Astrocyte (in vitro differentiated cells and primary cell): ENCODE measurements at places on chromosomes 7 and 10. TPM values are rescaled to one million over a fixed set of nuclear protein-coding genes. Genes with fewer than 3 reads are reported as not detected.

DNA sequence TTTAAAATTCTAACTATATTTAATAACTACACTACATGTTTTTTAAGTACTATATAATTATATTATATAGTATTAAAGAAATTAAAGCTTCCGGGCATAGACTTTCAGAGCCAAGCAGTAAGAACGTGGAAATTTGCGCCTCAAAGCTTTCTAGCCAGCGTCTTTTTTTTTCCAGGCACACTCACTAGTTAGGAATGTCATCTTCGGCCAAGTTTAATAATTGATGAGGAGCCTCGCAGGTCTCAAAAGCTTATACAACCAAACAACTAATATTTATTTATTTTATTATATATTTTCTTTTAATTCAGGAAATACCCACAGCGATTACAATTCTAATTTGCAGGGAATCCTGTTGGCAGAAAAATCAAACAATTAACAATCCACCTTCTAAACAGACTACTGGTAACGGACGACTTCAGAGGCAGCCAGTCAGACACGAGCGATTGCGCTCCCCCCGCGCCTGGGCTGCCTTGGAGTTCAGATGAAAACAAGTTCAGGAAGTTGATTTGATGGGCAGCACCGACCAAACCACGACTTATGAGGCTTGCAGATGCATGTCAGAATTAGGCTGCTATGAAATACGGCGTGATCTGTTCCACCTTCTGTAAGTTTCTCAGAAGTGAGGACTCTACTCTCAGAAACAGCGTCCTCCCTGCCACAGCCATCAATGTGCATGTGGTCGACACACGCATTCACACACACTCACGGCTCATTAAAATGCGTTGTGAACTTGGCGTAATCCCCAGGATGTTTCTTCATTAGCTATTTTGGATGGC, 431.8 kb upstream of the MGMT start:
- no peaks in the 10 kb centered on the region for H3K4me1 ChIP-seq
- H3K36me3 ChIP-seq: no peaks in the 10 kb centered on the region
- no peaks in the 10 kb centered on the region for H3K27me3 ChIP-seq
- no peak for DNase-seq
- H3K4me3 ChIP-seq: no peak overlapping the region

GRCh38 chr10:23742368-23742767, 303.5 kb downstream of the OTUD1 start:
- DNase-seq: no peak
- no peaks in the 10 kb centered on the region for H3K36me3 ChIP-seq
- no peaks in the 10 kb centered on the region for H3K27me3 ChIP-seq
- H3K4me1 ChIP-seq: no peaks in the 10 kb centered on the region

GRCh38 chr7:44128721-44129582, 5.6 kb upstream of the POLD2 start:
- DNase-seq: no peak
- H3K4me1 ChIP-seq: peaks cover 3% of the 10 kb centered on the region
- no peak overlapping the region for H3K4me3 ChIP-seq
- no peaks in the 10 kb centered on the region for H3K36me3 ChIP-seq
- H3K27ac ChIP-seq: no peak overlapping the region
- H3K27me3 ChIP-seq: no peaks in the 10 kb centered on the region

Gene GAD2
- total RNA-seq: not detected in 2 replicates

Gene NUTM2B
- total RNA-seq: 0.70 TPM in 1 of 2 replicates, not detected in the other

Gene EVX1
- not detected in 2 replicates for total RNA-seq

- H3K4me1 ChIP-seq: peaks cover 3% of the 10 kb centered on the region
- H3K27me3 ChIP-seq: no peaks in the 10 kb centered on the region
- no peak overlapping the region for H3K27ac ChIP-seq
- H3K36me3 ChIP-seq: no peaks in the 10 kb centered on the region
- H3K4me3 ChIP-seq: no peak overlapping the region
- DNase-seq: no peak
Observed at GRCh38 chr7:105336009-105336408, 52.7 kb downstream of the SRPK2 start.

GRCh38 chr10:122566632-122567031, 6.1 kb downstream of the DMBT1 start:
- no peak overlapping the region for H3K27ac ChIP-seq
- DNase-seq: no peak
- no peaks in the 10 kb centered on the region for H3K36me3 ChIP-seq
- no peak overlapping the region for H3K4me3 ChIP-seq

GRCh38 chr10:11988924-11989323, 53.7 kb downstream of the UPF2 start:
- H3K36me3 ChIP-seq: peaks cover 3% of the 10 kb centered on the region
- H3K27me3 ChIP-seq: no peaks in the 10 kb centered on the region

GRCh38 chr7:88919478-88920131, 124.1 kb upstream of the TEX47 start:
- H3K36me3 ChIP-seq: no peaks in the 10 kb centered on the region
- H3K4me3 ChIP-seq: no peak overlapping the region
- no peaks in the 10 kb centered on the region for H3K4me1 ChIP-seq
- H3K27ac ChIP-seq: no peak overlapping the region
- DNase-seq: no peak
- no peaks in the 10 kb centered on the region for H3K27me3 ChIP-seq

GRCh38 chr7:122485856-122486255, 181.3 kb upstream of the FEZF1 start:
- no peaks in the 10 kb centered on the region for H3K27me3 ChIP-seq
- no peak overlapping the region for H3K4me3 ChIP-seq
- no peaks in the 10 kb centered on the region for H3K36me3 ChIP-seq
- no peak overlapping the region for H3K27ac ChIP-seq
- peak; percentile 62 for DNase-seq
- H3K4me1 ChIP-seq: no peaks in the 10 kb centered on the region

DNA sequence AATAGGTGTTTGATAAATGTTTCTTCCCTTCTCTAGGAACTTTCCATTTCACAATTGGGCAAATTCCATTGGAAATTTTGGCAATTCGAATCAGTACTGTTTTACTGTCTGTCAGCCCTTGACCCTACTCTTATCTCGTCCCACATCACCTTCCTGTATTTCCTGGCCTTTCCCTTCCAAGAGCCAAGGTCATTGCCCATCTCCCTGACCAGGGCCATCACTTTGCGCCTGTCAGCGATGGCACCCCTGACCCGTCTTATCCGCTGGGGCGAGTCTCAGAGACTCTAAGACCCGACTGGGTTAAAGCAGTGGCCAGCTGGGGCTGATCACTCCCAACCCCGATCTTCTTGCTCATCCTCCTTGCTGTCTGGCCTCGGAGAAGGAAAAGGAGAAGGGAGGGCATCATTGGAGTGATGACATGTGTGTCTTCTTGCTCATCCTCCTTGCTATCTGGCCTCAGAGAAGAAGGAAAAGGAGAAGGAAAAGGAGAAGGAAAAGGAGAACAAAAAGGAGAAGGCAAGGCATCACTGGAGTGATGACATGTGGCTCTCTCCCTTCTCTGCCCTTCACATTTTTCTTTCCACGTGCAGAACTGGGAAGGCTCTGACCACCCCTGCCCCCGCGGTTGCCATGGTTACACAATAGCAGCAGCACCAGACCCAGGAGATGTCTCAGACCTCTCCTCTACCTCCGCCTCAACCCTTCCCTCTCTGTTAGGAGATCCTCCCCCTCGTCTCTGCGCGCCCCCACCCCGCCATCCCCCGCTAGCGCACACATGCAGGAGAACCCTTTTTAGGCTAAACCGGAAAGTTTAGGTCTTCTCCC, 2.0 kb downstream of the SEMA3D start:
- peak; percentile 36 for DNase-seq
- peaks cover 12% of the 10 kb centered on the region for H3K27me3 ChIP-seq
- peak overlapping the region; percentile 81 for H3K4me3 ChIP-seq
- H3K36me3 ChIP-seq: no peaks in the 10 kb centered on the region
- H3K4me1 ChIP-seq: peaks cover 5% of the 10 kb centered on the region

DNA sequence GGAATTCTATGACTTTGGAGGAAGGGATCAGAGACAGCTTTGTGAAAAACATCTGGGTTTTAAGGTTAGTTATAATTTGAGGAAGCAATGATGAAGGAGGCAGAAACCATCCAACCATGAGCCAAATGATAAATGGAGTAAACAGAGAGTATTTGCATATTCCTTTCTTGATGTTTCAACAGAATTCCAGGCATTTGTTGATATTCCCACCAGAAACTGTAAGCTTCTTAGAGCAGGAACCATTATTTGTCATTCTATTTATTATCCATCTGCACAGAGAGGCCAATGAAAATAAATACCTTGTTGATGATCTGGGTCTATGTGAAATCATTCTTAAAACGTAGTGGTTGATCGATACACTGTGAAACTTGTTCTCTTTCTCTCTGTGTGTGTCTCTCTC, 715.3 kb downstream of the INHBA start:
- no peaks in the 10 kb centered on the region for H3K36me3 ChIP-seq
- H3K27me3 ChIP-seq: no peaks in the 10 kb centered on the region
- no peak overlapping the region for H3K27ac ChIP-seq
- H3K4me1 ChIP-seq: no peaks in the 10 kb centered on the region
- H3K4me3 ChIP-seq: no peak overlapping the region

DNA sequence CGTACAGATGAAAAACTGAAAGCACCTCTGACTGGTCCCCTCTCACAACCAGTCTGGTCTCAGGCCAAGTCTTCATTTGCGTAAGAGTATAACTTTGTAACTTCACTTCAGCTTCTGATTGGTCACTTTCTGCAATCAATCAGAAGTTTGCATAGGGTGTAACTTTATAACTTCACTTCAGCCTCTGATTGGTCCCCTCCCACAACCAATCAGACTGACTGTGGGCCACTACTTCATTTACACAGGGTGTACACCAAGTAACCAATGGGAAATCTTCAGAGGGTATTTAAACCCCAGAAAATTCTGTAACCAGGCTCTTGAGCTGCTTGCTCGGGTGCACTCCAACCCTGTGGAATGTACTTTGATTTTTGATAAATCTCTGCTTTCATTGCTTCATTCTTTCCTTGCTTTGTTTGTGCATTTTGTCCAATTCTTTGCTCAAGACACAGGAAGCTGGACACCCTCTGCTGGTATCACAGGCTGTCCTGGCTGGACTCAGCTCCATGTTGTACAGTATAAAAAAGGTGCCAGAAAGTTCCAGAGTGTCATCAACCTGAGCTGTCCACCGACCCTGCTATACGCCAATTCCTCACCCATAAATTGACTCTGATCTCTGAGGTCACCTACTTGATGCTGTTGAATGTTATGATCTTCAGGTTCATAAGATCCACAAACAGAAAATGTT, 74.5 kb downstream of the COBL start:
- H3K36me3 ChIP-seq: no peaks in the 10 kb centered on the region
- H3K4me1 ChIP-seq: no peaks in the 10 kb centered on the region
- DNase-seq: no peak
- H3K4me3 ChIP-seq: no peak overlapping the region
- H3K27ac ChIP-seq: no peak overlapping the region

DNA sequence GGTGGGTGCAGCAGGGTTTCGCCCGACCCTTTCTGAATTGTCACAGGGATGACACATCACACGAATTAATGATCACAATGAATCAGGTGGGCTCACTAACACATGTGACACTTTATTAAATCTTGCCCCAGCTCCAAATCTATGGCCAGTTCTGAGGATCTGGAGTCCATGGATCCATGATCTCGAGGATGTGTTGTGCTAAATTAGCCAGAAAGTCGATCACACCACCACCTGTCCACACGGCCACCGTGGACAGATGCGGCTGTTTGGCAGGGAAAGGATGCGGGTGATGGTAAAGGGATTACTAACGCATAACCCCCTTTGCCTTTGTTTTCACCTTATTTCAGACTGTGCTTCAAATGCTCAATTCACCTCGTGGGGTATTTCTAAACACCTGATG, 96.4 kb downstream of the COBL start:
- no peak overlapping the region for H3K27ac ChIP-seq
- H3K36me3 ChIP-seq: no peaks in the 10 kb centered on the region
- H3K4me3 ChIP-seq: no peak overlapping the region

GRCh38 chr7:156897673-156898072, 4.7 kb upstream of the LMBR1 start:
- no peaks in the 10 kb centered on the region for H3K36me3 ChIP-seq
- H3K4me3 ChIP-seq: no peak overlapping the region
- no peak overlapping the region for H3K27ac ChIP-seq
- H3K4me1 ChIP-seq: no peaks in the 10 kb centered on the region

DNA sequence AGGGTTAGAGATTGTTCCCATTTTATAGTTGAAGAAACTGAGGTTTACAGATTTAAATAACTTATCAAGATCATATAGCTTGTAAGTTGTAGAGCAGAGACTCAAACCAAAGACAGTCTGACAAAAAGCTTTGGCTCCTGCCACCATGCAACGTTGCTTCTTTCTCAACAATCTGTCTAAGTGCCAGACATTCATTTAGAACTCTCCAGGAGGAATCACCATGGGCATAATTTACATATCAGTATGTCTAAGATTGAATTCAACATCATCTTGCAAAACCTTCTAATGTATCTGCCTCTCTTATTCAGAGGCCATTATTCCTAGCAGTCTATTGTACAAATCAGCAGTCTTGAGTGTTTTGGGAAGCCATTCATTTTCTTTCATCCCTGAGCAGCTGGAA, 163.5 kb upstream of the PLXDC2 start:
- H3K4me1 ChIP-seq: peaks cover 30% of the 10 kb centered on the region
- no peak overlapping the region for H3K4me3 ChIP-seq
- no peaks in the 10 kb centered on the region for H3K27me3 ChIP-seq
- no peaks in the 10 kb centered on the region for H3K36me3 ChIP-seq
- DNase-seq: no peak
- no peak overlapping the region for H3K27ac ChIP-seq

DNA sequence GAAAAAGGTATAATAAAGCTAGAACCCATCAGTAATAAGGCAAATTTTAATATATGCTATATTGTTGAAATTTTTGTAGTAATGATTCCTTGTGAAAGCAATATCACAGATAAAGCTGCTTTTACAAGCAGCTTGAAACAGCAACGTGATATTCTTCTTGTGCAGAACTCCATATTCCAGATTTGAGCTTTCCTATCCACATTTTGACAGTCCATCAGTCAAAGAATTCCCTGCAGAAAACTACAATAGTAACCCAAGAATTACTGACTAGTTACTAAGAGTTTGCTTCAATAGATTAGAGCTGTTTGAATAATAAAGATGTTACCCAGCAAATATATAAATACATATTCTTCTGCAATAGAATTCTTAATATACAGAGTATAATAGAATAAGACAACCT, 291.2 kb downstream of the KCND2 start:
- no peak overlapping the region for H3K27ac ChIP-seq
- H3K27me3 ChIP-seq: no peaks in the 10 kb centered on the region
- no peaks in the 10 kb centered on the region for H3K36me3 ChIP-seq
- no peak for DNase-seq
- H3K4me3 ChIP-seq: no peak overlapping the region

Gene HYAL4
- total RNA-seq: not detected in 2 replicates

GRCh38 chr7:3162289-3162688, 118.6 kb upstream of the CARD11 start:
- DNase-seq: no peak
- no peak overlapping the region for H3K27ac ChIP-seq
- peaks cover 3% of the 10 kb centered on the region for H3K4me1 ChIP-seq
- H3K4me3 ChIP-seq: no peak overlapping the region
- peaks cover 6% of the 10 kb centered on the region for H3K27me3 ChIP-seq
- H3K36me3 ChIP-seq: no peaks in the 10 kb centered on the region
